Suprapubic skin (tissue), 4 donors: ENCODE measurements at places on chromosomes 7 and 10. TPM values are rescaled to one million over a fixed set of nuclear protein-coding genes. Genes with fewer than 3 reads are reported as not detected.

DNA sequence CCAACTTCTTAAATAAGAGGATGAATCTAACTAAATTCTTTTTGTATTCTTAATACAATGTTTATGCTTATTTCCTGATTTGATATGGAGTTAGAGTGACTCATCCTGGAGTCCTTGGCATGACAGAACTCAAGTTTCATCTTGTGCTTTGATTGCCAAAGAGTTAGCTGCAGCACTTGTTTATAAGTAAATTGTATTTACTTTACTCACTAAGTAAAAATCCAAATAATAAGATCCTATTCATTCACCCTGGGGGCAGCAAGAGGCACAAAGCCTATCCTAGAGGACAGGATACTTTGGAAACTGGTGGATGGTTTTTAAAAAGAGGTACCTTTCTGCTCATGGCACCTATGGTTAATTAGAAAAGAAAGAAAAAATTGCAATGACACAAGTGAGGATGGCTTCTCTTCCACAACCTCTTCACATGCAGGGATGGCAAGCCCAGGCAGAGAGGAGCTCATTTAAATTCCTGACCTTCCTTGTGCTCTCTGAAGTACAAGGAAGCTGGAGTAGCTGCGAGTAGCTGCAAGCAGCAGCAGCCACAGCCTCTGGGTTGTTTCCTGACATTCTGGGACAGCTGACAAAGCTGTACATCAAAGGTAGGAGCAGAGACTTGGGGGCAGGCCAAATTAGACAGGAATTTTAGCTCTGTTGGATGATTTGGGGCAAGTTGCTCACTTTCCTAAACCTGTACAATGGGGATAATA lies 28.5 kb upstream of the CROT start:
- peak overlapping the region; percentile 12 for H3K4me3 ChIP-seq
- H3K27me3 ChIP-seq: no peaks in the 10 kb centered on the region
- peaks cover 31% of the 10 kb centered on the region for H3K4me1 ChIP-seq
- no peaks in the 10 kb centered on the region for H3K36me3 ChIP-seq

The CLCN1 gene
- total RNA-seq: not detected

The SMNDC1 gene
- 10.3 TPM for total RNA-seq

DNA sequence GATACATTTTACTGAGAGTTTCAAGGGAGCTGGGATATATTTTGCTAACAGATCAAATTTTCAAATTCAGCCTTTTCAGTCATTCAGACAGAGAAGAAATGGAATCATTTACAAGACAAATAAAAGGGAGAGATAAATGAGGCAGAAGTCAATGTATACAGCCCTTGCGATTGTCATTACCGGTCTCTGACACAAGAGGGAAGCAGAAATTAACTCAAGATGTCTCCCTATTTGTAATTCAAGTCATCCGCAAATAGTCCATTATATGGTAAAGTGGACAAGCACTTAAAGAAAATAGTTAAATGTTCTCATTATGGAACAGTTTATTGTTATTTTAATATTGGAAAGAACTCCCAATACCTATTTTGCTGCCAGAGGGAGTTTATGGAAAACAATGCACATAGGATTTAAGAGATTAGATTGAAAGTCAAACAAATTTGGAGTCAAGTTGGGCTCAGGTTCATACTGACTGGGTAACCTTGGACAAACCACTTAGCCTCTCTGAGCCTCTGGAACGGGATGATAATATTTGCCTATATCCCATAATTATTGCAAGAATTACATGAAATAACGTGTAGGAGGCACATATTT lies 89.3 kb upstream of the PRKCQ start:
- peaks cover 18% of the 10 kb centered on the region for H3K27me3 ChIP-seq
- no peak for DNase-seq
- H3K4me1 ChIP-seq: no peaks in the 10 kb centered on the region
- H3K36me3 ChIP-seq: no peaks in the 10 kb centered on the region
- H3K4me3 ChIP-seq: no peak overlapping the region

- H3K27me3 ChIP-seq: no peaks in the 10 kb centered on the region
- H3K27ac ChIP-seq: no peak overlapping the region
- no peak overlapping the region for H3K4me3 ChIP-seq
- no peaks in the 10 kb centered on the region for H3K36me3 ChIP-seq
These were observed 372.2 kb downstream of the DPP6 start for GRCh38 chr7:154424350-154424749.

DNA sequence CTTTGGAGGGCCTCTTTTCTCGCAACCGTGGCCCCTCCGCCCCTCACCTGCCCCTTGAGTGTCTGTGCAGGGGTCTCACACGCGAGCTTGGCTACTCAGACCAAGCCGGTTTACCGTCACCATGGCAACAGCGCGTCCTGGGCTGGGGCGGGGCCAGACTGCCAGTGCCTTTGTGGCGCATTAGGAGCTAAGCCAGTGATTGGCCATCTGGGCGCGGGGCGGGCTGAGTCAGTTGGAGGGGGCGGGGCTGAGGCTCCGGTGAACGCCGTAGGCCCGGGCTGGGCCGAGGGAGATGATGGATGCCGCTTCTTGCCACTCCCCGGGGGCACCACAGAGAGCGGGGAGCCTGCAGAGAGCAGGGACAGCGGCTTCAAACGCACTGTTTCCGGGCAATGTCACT lies 48.7 kb upstream of the FXYD4 start:
- peaks cover 15% of the 10 kb centered on the region for H3K27me3 ChIP-seq
- peak overlapping the region; percentile 21 for H3K4me3 ChIP-seq
- no peaks in the 10 kb centered on the region for H3K36me3 ChIP-seq
- peaks cover 6% of the 10 kb centered on the region for H3K4me1 ChIP-seq
- DNase-seq: peak; percentile 85

GRCh38 chr7:11716185-11716584 lies 115.8 kb downstream of the THSD7A start:
- H3K27ac ChIP-seq: no peak overlapping the region
- no peaks in the 10 kb centered on the region for H3K36me3 ChIP-seq

DNA sequence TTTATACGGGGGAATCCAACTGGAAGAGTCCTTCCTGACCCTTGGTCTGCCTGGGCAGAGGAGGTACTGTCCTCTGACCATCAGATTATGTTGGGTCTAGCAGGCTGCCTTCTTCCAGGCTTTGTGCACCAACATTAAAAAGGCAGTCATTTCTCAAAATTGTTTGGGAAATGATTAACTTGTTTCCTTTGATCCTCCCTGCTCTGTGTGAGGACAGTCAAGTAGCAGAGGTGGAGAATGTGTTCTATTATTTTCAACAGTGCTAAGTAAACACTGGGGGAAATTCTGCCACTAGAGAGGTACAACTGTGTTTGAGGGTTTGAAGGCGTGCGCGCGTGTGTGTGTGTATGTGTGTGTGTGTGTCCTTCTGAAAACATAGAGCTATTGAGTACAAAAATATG lies 20.6 kb downstream of the ACSL5 start:
- no peaks in the 10 kb centered on the region for H3K36me3 ChIP-seq
- H3K27ac ChIP-seq: no peak overlapping the region
- H3K27me3 ChIP-seq: no peaks in the 10 kb centered on the region
- no peaks in the 10 kb centered on the region for H3K4me1 ChIP-seq
- H3K4me3 ChIP-seq: no peak overlapping the region

The METTL27 gene
- total RNA-seq: not detected

GRCh38 chr10:30993155-30993554 lies 38.5 kb downstream of the ZNF438 start:
- no peak overlapping the region for H3K27ac ChIP-seq
- no peak overlapping the region for H3K4me3 ChIP-seq
- no peak for DNase-seq

DNA sequence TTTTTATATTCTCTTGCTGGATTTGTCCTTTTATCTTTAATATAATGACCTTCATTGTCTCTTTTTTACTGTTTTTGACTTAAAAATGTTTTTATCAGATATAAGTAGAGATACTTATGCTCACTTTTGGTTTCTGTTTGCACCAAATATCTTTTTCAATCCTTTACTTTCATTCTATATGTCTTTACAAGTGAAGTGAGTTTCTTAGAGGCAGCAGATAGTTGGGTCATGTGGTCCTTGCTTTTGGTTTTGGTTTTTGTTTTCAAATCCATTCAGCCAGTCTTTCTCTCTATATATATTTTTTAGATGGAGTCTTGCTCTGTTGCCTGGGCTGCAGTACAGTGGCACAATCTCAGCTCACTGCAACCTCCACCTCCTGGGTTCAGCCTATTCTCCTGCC lies 932.4 kb upstream of the LRRTM3 start:
- DNase-seq: no peak
- H3K4me3 ChIP-seq: no peak overlapping the region
- H3K27ac ChIP-seq: no peak overlapping the region
- no peaks in the 10 kb centered on the region for H3K36me3 ChIP-seq

DNA sequence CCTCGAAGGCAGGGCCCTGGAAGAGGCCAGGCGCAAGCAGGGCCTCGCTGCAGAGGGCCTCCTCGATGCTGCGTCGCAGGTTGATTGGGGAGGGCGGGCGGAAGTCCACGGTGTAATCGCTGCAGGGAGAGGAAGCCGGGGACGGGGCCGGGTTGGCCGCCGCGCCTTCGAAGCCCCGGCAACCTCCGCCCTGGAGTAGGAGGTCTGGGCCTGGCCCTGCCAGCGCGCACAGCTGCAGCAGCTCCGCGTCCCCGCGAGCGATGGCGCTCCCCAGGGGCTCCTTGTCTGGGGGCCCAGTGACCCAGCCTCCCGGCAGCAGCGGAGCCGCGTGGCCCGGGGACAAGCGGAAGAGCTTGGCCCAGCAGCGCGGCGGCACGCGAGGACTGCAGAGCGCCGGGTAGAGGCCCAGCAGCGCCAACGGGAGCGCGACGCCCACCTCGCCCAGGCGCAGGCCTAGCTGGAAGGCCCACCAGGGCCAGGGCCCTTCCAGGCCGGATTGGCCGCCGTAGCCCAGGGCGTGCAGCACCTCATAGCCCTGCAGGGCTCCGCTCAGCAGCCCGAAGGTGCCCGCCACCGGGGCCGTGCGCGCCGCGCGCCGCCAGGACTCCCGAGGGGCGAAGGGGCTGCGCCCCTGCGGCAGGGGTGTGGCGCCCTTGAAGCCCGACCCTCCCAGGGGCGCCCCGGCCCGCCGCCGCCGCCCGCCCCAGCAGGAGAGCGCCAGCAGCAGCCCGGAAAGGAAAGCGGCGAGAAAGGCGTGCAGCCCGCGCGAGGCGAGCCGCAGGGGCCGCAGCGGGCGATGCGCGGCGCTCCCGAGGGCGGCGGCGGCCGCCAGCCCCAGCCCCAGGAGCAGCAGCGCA lies 7.8 kb upstream of the RBM28 start:
- no peak overlapping the region for H3K27ac ChIP-seq
- H3K36me3 ChIP-seq: no peaks in the 10 kb centered on the region
- no peak for DNase-seq
- H3K27me3 ChIP-seq: peaks cover 39% of the 10 kb centered on the region

The LIPF gene
- not detected for total RNA-seq

The OR2A42 gene
- total RNA-seq: not detected

- no peaks in the 10 kb centered on the region for H3K27me3 ChIP-seq
- H3K4me3 ChIP-seq: no peak overlapping the region
- no peaks in the 10 kb centered on the region for H3K4me1 ChIP-seq
- peaks cover 63% of the 10 kb centered on the region for H3K36me3 ChIP-seq
- DNase-seq: no peak
- no peak overlapping the region for H3K27ac ChIP-seq
These were observed 53.5 kb downstream of the SND1 start for GRCh38 chr7:127705461-127705959.

- no peaks in the 10 kb centered on the region for H3K36me3 ChIP-seq
- no peak for DNase-seq
- no peak overlapping the region for H3K27ac ChIP-seq
- H3K4me1 ChIP-seq: no peaks in the 10 kb centered on the region
- H3K27me3 ChIP-seq: peaks cover 27% of the 10 kb centered on the region
- H3K4me3 ChIP-seq: no peak overlapping the region
These were observed 5.7 kb downstream of the ITIH2 start for GRCh38 chr10:7708832-7709231.

The IDI2 gene
- not detected for total RNA-seq

- H3K4me1 ChIP-seq: peaks cover 4% of the 10 kb centered on the region
- DNase-seq: no peak
- H3K27ac ChIP-seq: no peak overlapping the region
- H3K27me3 ChIP-seq: no peaks in the 10 kb centered on the region
- H3K36me3 ChIP-seq: peaks cover 6% of the 10 kb centered on the region
These were observed 43.6 kb downstream of the NSUN6 start for GRCh38 chr10:18607503-18608378.

The C10orf88 gene
- 8.9 TPM for total RNA-seq

GRCh38 chr10:126090911-126091728 lies 194.8 kb downstream of the FANK1 start:
- no peaks in the 10 kb centered on the region for H3K4me1 ChIP-seq
- no peak overlapping the region for H3K4me3 ChIP-seq
- H3K36me3 ChIP-seq: no peaks in the 10 kb centered on the region
- no peak overlapping the region for H3K27ac ChIP-seq
- DNase-seq: no peak
- H3K27me3 ChIP-seq: no peaks in the 10 kb centered on the region

DNA sequence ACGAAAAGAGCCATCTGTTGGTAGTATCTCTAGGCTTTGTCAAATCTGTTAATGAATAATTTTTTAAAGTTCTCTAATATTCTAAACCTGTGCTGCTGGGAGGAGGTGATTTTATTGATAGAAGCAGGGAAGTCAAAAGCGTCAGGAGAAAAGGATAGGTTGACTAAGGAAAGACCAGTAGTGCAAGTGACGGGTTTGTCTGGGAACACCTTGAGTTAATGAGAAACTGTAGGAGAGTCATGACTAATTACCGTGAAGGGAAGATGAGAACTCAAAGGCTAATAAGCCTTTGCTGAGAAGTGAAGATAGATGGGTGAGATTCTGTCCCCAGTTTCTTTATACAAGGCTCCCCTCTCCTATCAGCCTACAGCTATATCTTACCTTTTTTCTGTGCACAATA lies 5.0 kb upstream of the PDK4 start:
- DNase-seq: no peak
- no peak overlapping the region for H3K4me3 ChIP-seq
- H3K27ac ChIP-seq: no peak overlapping the region
- no peaks in the 10 kb centered on the region for H3K36me3 ChIP-seq

DNA sequence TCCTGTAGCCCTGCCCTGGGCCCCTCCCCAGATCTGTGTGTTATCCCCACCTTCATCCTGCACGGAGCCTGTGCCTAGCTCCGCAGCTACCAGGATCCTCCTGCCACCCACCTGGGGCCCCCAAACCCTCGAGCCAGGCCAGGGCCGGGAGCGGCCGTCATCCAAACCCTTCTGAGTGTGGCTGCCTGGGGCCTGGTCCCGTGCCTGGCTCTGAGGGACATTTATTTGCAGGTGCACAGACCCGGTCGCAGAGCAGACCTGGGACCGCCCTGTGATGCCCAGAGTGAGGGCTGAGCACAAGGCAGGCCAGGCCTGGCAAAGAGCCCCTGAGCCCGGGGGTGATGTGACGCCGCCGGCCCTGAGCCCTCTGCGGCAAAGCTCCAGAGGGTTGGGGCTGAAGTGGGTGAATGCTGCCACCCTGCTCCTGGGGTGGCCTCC lies 27.4 kb upstream of the INPP5A start:
- no peak overlapping the region for H3K4me3 ChIP-seq
- no peaks in the 10 kb centered on the region for H3K36me3 ChIP-seq
- peaks cover 12% of the 10 kb centered on the region for H3K4me1 ChIP-seq
- peak; percentile 70 for DNase-seq
